Fibroblast of skin of left quadriceps (primary cell): ENCODE measurements at places on chromosomes 2 and 18.
A peak's percentile ranks its signal among the peaks of the same experiment; 100 is the strongest.

DNA sequence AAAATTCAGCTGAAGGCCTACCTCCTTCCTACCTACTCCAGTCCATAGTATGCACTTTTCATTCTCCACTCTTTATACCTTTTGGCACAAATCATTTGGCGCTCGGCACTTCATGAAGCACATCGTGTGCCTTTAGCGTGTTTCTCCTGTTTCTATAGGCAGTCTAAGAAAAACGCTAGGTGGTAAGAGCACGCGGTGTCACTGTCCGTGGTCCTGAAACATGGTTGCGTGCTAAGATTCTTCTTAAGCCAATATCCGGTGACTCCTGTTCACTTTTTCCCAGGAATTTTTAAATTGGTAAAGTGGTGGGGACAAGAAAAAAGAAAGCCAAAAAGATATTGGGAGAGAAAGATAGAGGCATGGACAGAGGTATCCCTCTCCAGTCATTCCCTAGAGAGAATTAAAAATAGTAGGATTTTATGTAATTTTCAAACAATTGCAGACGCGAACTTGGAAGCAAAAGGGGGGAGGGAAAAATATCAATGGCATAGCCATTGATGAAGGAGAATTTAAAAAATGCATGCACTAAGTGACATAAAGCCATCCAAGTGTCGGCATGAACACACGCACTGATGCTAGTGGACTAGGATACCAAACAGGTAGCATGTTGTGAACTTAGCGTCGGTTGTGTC is 1.4 kb upstream of the CTNNA2 start:
- DNase-seq, result peak; percentile 7

DNA sequence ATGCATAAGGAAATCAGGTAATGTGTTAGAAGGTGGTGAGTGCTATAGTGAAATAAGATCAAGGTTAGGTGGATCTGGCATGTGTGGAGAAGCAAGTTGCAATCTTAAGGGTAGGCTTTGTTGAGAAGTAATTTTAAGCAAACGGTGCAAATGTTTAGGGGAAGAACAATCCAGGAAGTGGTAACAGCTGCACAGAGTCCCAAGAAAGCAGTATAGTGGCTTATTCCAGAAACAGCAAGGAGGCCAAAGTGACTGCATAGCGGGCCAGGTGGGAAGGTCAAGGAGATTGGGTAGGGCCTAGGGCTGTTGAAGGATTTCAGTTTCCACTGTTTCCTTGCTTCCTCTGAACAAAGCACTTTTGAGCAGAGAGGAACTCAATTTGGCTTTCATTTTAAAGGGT is 30.0 kb upstream of the RAB1A start:
- DNase-seq, result no peak

- DNase-seq, result no peak
These were observed 98.4 kb downstream of the COLEC12 start for GRCh38 chr18:402129-402528.

GRCh38 chr18:55422456-55423180 is 165.4 kb downstream of the TCF4 start:
- peak; percentile 56 for DNase-seq

GRCh38 chr18:10184776-10185175 is 269.7 kb upstream of the APCDD1 start:
- DNase-seq, result no peak

GRCh38 chr2:231920366-231920765 is 5.8 kb downstream of the NPPC start:
- DNase-seq, result no peak

- no peak for DNase-seq
These were observed 617.3 kb upstream of the LRATD1 start for GRCh38 chr2:14015113-14015630.

DNA sequence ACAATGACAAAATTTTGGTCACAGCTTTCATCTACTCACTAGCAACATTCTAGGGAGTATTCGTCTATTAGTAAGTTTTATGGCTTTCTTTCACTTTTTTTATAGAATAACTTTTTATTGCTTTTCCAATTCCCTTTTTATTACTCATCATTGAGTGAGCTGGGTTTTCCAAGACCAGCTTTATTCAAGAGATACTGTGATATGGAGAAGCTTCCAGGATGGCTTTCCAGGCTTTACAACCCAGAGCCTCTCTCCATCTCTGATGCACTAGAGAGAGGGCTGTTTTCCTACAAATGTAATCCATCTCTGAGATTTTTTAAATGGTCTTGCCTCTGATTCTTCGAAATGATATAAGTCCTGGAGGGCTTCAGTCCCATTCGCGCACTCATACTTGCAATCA is 118.3 kb downstream of the LDLRAD4 start:
- DNase-seq, result peak; percentile 9

DNA sequence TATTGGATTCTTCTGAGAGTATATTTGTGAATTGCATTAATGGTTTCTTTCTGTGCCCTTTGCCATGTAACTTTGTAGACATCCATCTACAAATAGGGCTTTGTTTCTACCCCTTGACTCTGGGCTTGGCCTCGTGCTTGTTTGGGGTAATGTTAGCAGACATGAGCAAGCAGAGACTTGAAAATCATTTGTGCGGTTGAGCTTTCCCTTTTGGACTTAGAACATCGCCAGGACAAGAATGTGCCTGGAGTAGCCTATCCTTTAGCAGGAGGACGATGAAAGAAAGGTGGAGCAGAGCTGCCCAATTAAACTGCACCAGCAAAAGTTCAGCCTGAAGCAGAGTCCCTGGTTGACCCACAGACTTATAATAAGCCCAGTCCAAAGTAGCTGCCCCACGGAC is 785.9 kb downstream of the EPHA4 start:
- no peak for DNase-seq
